ENCODE measurements at places on chromosomes 11 and 22. TPM values are rescaled to one million over a fixed set of nuclear protein-coding genes. Genes with fewer than 3 reads are reported as not detected.

DNA sequence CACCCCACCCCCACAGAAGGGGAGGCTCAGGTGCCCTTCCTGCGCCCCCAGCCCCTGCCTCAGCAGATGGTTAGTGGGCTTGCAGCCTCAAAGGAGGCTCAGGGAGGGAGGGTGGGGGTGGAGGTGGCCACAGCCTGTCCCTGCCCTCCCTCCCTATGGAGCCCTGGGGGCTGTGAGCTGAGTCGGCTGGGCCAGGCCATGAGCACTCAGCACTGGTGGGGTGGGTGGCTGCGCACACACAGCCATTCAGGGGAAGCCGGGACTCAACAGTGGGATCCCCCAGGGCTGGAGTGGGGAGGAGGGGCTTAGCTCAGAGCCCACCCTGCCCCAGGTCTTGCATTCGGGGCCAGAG, 50.2 kb downstream of the FLRT1 start:
- DNase-seq: peak; percentile 59

DNA sequence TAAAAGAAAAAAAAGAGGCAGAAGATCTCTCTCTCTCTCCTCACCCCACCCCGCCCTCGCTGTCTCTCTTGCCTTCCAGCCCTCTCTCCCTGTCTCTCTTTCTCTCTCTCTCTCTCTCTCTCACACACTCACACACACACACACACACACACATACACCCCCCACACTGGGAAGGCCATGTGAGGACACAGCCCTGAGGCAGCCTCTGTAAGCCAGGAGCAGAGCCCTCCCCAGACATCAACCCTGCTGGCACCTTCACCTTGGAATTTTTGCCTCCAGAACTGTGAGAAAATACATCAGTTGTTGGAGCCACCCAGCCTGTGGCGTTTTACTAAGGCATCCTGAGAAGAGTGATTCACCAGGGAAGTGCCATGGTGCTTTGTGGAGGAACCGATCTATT, 14.7 kb downstream of the APOL3 start:
- no peak for DNase-seq

The OR1S1 gene
- total RNA-seq: not detected

The SMIM35 gene
- total RNA-seq: not detected

GRCh38 chr11:111362887-111363411, 16.1 kb downstream of the POU2AF1 start:
- no peak for DNase-seq

GRCh38 chr22:36737776-36738175, 34.2 kb upstream of the CACNG2 start:
- peak; percentile 27 for DNase-seq

Measured in H7 (cell line).